ENCODE measurements at places on chromosomes 2 and 18.
A peak's percentile ranks its signal among the peaks of the same experiment; 100 is the strongest.

DNA sequence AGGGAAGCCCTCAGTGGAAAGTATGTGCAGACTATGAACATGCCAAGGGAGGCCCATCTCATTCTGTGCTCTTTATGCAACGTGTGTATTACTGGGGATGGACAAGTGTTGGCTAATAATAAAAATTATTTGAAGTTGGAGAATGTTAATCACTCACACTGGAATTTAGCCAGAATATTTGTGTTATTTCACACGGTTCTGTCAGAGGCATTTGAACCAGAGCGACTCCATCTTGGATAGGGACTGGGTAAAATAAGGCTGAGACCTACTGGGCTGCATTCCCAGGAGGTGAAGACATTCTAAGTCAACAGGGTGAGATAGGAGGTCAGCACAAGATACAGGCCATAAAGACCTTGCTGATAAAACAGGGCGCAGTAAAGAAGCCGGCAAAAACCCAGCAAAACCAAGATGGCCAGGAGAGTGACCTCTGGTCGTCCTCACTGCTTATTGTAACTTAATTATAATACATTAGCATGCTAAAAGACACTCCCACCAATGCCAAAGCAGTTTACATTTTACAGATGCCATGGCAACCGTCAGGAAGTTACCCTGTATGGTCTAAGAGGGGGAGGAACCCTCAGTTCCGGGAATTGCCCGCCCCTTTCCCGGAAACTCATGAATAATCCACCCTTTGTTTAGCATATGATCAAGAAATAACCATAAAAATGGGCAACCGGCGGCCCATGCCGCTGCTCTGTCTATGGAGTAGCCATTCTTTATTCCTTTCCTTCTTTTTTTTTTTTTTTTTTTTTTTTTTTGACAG is 2.6 kb upstream of the FZD5 start:
- DNase-seq = peak; percentile 51

- DNase-seq = no peak
Measured at GRCh38 chr2:235106874-235107639, 155.2 kb downstream of the SH3BP4 start.

DNA sequence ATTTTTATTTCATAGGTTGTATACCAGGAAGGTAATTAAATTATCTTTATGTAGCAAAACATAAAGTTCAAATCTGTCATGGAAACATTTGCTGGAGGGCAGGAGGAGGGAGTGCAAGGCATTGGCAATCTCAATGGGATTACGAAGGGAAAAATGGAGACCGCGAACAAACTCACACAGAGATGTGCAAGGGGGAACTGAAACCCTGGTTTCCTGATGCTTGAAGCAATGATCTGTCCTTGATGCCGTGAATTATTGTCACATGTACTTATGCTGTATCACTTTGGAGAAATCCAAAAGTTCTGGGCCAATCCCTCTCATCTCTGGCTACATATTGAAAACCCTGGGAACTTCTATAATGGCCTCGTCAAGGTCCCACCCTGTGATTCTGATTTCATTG is 65.0 kb upstream of the MFF start:
- DNase-seq = no peak

DNA sequence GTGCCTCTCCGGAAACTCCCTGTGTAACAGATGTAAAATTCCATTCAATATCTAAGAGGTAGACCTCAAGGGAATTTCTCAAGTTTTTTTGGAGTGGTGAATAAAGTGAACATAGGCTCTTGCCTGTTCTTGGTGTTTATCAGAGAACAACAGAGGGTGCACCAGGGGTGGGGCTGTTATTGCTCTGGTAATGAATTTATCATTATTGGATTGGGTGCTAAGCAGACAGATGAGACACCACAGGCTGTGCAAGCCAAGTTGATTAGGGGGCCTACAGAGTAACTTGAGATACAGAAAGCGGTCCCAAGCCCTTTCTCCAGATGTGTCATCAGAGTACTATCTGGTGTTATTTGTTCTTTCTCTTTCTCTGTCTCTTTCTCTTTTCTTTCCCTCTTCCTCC is 286.3 kb downstream of the OSR1 start:
- no peak for DNase-seq

GRCh38 chr2:226984750-226985582 is 149.1 kb downstream of the RHBDD1 start:
- no peak for DNase-seq

DNA sequence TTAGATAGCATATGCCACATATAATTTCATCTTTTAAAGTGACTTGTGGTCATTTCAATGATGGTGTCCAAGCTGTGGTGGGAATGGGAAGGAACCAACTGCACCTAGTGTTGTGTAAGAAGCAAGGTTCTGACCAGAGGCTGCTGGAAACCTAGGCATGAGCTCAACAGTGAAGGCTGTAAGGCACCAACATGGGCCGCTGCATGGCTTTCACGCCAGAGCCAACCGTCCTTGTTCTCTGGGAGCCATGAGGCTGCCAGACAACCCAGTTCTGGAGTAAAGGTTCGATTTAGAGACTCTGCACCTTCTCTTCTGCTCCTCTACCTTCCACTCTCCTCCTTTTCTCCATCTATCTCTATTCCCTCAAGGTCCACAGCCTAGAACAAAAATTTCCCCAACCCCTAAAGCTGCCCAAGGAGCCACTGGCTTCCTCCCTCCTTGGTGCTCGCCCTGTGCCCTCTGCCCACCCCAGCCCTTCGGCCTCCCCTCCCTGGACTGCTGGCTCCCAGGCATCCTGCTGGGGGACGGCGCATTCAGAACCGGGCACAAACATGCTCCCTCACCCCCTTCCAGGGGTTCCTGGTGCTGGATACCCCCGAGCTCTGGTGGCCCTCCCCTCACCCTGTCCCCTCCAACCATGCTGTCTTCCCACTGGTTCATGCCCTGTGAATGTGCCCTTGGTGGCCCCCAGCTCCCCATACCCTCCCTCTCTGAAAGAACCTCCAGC is 305.1 kb downstream of the CELF4 start:
- no peak for DNase-seq

DNA sequence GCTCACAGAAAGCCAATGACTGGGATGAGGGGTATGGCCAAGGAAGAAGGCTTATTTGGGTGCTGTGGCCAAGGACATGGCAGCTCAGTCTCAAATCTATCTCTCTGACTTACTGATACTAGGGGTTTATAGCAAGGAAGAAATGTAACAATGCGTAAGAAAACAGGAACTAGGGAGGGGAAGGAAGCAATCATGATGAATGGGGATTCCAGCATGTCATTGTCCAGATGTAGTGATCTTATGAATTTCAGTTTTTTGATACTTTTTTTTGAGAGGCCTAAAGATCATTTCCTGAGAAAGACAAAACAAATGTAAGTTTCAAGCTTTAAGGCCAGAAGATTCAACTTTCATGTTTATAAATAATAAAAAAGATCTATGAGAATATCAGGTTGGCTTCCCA is 298.6 kb upstream of the FAM98A start:
- DNase-seq = no peak

All from CD4-positive, alpha-beta T cell treated with Interleukin-15 for 1 hour (primary cell).